ENCODE measurements at places on chromosomes 5 and 9. TPM values are rescaled to one million over a fixed set of nuclear protein-coding genes. Genes with fewer than 3 reads are reported as not detected.

The PCDH12 gene
- 1.6 TPM for polyA plus RNA-seq

The IL7R gene
- polyA plus RNA-seq, result 12.1 TPM

DNA sequence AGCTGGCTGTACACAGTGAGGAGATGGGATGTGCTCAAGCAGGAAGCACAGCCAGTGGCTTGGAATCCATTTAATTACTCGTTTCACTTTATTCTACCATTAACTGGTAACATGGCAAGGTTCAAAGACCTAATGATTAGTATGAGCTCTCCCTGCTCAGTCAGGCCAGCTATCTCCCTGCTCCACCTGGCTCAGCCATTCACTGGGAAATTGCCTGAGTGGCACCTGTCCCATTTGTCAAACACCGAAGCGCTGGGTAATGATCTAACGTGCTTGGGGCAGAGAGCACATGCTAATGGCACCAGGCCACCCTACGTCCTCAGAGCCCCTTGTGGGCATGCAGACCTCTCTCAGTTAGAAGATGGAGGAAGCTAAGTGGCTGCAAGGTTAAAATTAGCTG, 162.2 kb downstream of the TTLL11 start:
- DNase-seq, result no peak

DNA sequence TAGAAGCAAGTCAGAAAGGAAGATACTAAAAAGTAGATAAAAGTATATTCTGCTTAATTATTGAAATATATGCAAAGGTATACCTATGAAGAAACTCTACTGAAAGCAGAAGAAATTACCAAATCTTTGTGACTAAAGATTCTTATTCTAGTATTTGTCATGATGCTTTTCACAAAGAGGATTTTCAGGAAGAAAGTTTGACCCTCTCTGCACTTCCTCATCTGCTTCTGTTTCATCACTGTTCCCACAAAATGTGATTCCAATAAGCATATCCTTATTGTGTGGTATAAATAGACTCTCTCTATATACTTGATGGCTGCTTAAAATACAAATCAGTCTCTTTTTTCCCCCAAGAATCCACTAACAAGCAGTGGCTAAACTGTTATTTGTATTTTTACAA, 2139.6 kb upstream of the ACO1 start:
- DNase-seq, result no peak

GRCh38 chr5:114238771-114239313, 123.0 kb upstream of the KCNN2 start:
- no peak for DNase-seq

GRCh38 chr5:125912028-125912427, 511.2 kb upstream of the GRAMD2B start:
- DNase-seq, result no peak

The CATSPER3 gene
- 56.6 TPM for polyA plus RNA-seq

The PDE6A gene
- polyA plus RNA-seq, result 2.9 TPM

DNA sequence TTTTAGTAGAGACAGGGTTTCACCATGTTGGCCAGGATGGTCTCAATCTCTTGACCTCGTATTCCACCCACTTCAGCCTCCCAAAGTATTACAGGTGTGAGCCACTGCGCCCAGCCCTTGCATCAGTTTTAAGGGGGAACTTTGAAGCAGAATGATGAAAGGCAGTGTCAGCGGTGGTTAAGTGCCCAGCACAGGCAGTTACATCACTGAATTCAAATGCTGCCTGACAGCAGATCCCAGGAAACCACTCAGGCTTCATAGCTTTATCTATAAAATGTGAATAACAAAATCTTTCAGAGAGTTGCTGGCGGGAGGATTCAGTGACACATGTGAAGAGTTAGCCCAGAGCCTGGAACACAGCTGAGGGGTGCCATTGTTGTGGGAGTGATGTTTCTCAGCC, 26.5 kb downstream of the FGF1 start:
- no peak for DNase-seq

GRCh38 chr9:83981126-83981871, 694 bp downstream of the RMI1 start:
- DNase-seq, result peak; percentile 63

GRCh38 chr5:17219006-17219422, 1.6 kb downstream of the BASP1 start:
- DNase-seq, result peak; percentile 34

GRCh38 chr5:123298335-123299030, 124.7 kb downstream of the CEP120 start:
- DNase-seq, result no peak

GRCh38 chr9:136990242-136990911, 1.8 kb upstream of the PAXX start:
- no peak for DNase-seq

DNA sequence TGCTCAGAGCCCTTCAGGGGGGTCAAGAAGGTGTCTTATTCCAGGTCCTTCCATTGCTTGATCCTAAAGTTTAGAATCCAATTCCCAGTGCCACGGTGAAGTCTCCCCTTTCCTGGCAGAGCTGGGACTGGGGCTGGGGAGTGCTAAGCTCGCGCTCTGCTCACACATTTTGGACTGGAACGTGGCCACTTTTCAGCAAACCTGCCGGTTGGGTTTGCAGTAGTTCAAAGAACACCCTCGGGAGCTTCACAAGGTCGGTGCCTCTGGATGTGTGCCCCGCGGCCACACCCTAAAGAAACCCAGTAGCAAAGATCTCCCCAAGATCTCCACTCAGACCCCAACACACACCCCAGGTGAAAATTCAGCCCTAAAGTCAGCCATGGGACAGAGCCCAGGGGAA, at the start of gene C9orf152:
C9orf152 (minus strand) TSS at position 129 of the 400 bp plus-strand sequence. CDS start 580 bp downstream, outside the sequence.
- no peak for DNase-seq

GRCh38 chr5:74239261-74239660, 401.3 kb downstream of the ENC1 start:
- DNase-seq, result no peak

The HTR4 gene
- polyA plus RNA-seq, result 0.17 TPM

GRCh38 chr9:125240649-125240999, 519 bp downstream of the HSPA5 start:
- DNase-seq, result peak; percentile 46

DNA sequence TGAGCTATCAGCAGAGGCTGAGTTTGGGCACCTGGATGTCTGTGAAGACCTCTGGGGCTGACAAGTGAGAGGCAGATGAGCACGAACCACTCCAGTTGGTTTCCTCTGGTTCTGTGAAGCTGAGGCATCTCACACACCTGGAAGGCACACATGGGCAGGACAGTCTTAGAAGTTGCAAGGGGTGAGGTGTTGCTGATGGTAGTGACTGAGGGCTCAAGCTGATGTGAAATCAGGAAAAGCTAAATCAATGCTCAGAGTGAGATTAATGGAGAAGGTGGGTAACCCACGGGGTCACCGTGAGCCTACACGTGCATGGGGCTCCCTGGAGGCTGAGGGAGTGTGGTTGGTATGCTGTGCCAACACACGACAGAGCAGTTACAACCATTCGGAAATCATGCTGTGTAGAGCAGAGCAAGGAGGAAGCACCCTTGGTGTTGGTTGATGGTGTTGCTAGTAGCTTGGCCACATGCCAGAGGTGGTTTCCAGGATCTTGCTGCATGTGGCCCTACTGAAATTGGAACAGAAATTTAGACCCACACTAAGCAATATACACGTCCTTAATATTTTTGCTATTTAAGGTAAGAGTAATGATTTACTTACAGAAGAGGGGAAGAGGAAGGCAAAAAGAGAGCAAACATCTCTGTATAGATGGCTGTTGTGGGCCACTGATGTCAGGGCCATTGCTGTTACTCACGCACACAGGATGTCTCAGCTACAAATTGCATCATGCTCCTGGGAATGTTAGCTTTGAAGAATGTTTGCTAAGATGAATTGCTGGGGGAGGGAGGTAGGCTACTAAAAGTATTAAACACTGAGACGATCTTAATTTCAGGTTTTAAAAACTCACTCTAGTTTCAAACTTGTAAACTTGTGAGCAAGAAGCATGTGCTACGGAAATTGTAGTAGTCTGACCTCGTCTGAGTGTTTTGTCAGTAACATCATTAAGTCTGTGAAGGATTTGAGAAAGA, 170.5 kb downstream of the ARHGEF28 start:
- peak; percentile 35 for DNase-seq

The FIBCD1 gene
- 20.8 TPM for polyA plus RNA-seq

DNA sequence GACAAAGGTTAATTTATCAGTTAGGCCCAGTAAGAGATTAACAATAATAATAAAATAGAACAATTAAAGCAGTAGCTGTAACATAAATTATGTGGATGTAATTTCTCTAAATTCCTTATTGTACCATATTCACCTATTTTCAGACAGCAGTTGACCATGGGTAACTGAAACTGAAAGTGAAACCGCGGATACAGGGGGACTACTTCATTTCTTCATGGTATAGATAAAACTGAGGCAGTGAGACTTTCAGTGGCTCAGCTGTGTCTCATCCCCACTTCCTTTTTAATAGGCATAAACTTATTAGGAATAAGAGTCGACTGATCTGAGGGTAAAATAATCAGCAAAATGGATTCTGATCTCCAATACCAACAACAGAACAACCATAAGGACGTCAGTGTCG, 174.0 kb upstream of the WWC1 start:
- no peak for DNase-seq

Data from testis (tissue), 5 donors.